ENCODE measurements at places on chromosomes 7 and 10.

DNA sequence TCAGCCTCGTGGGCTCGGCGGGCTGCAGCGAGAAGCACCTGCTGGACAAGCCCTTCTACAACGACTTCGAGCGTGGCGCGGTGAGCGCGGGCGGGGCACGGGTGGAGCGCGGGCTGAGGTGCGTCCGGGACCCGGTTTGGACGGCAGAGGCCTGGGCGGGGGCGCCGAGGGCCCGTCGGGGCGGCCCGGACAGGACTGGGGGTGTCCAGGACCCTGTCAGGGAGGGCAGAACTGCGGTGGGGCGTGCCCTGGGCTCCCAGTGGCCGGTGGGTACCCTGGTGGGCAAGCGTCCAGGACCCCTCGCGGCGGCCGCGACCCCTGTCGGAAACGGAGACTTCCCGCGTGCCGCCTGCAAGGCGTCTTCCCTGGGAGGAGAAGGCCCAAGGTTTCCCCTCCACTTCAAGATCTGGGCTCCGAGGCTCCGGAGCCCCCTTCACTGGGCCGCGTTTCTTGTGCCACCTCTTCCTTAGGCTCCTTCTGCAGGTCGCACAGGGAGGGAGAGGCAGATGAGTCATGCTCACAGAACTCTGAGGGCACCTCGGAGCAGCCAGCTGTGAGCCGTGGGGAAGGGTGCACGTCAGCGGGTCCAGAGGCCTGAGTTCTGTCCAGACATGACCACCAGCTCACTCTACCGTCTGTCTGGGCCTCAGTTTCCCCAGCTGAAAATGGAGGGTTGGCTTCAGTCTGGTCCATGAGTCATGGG is 485 bp downstream of the ALOX5 start:
- no peak for DNase-seq

DNA sequence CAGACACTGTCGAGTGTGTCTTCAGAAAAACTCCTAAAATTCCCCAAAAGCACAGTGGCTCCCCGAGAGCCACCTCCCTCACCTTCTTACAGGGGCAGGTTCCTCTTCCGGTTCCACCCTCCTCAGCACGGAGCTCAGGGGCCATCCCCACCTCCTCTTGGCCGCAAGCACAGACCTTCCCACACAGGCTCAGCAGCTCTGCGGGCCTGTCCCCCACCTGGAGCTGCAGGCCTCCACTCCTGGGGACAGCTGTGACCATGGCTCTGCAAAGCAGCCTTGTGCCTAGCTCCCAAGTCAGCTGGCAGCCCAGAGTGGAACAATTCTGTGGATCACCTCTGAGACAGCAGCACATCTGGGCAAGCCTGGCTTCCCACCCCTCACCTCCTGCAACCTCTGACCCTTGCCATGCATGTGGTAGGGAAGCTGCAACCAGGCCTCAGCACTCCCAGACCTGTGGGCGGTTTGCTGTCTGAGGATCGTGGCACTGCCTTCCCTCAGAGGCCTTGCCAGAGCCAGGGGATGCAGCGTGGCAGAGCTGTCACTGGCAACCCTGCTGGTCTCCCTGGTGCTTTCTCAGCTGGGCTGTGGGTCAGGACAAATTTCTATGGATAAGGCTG is 79.7 kb downstream of the ALOX5 start:
- DNase-seq: no peak

DNA sequence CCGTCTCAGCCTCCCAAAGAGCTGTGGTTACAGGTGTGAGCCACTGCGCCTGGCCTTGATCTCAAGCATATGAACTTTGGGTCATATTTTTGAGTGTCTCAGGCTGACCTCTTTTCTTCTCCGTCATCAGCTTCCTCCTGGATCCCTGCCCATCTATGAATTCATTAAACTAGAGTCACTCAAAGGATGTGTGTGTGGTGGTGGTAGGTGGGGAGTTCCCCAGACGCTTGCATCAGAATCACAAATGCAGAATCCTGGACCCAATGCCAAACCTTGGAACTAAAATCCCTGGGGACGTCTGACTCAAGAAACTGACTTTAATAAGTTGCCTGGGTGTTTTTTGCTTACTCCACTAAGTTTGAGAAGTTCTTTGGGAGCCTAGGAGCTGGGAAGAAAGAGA is 6.7 kb upstream of the CREB5 start:
- no peak for DNase-seq

DNA sequence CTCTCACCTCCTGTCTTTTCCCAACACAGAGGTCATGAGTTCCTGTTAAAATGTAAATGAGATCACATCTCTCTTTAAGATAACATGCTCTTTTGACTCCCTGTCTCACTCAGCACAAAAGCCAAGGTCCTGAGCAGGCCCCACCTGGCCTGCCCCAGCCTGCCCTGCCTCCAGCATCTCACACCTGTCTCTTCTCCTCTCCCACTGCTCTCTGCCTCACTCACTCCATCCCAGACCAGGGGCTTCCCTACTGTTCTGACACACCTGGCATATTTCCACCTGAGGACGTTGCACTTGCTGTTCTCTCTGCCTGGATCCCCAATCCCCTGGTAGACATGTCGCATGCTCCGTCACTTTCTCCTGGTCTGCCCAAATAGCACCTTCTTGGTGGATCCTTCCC is 285.0 kb upstream of the ZMIZ1 start:
- no peak for DNase-seq

DNA sequence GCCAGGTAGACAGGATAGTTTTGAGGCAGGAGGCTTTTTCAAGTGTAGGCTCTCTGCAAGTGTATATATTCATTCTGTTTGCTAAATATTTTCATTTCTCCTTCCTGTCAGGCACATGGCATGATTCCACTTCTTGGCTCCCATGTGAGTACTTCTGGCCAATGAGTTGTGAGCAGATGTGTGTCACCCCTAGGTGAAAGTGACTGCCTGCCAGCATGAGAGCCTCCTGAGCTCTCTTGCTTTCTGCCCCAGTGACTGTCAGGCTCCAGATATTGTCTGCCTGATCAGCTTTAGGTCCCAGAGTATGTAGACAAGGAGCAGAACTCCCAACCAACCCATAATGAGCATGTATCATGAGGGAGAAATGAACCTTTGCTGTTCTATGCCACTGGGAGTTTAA is 257.6 kb upstream of the NPY start:
- no peak for DNase-seq

DNA sequence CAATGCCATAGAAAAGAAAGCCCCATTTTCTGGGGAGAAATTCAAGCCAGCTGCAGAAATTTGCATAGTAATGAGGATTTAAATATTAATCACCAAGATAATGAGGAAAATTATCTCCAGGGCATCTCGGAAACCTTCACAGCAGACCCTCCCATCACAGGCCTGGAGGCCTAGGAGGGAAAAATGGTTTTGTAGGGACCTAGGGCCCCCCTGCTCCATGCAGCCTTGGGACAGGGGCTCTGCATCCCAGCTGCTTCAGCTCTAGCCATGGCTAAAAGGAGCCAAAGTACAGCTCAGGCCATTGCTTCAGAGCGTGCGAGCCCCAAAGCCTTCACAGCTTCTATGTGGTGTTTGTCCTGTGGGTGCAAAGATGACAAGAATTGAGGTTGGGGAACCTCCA is 46.6 kb upstream of the VOPP1 start:
- no peak for DNase-seq

GRCh38 chr7:52639981-52640380 is 395.5 kb upstream of the POM121L12 start:
- DNase-seq: no peak

GRCh38 chr7:128921866-128922440 is 11.4 kb upstream of the KCP start:
- DNase-seq: no peak

DNA sequence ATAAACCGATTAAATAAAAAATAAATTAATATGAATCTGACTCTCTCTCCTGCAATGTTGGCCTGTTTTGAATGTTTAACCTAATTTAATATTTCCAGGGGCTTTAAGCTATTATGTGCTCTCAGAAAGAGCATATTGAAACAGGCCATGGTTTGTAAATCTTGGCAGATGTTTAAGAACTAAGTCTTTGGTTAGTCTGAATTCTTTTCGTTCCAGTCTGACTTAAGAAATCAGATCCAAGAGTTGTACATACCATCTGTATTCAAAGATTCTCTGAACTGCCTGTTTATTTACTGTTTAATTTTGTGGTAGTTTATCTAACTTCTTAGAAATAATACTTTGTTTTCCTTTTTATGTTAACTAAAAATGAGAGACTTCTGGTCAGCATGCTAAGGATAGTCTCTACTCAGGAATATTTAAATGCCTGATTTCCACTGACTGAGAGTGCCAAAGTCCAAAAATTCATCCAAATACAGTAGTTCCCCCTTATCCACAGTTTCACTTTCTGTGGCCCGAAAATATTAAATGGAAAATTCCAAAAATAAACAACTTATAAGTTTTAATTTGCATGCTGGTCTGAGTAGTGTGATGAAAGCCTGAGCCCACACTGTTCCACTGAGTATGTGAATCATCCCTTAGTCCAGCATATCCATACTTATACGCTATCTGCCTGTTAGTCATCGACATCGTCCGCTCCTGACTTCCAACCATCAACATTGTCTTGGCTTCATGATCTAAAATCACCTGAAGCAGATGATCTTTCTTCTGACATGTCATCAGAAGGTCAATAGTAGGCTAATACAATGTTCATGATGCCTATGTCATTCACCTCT is 238.1 kb upstream of the CSTF2T start:
- no peak for DNase-seq

- no peak for DNase-seq
Measured at GRCh38 chr10:49844775-49845595, 82.9 kb upstream of the OGDHL start.

DNA sequence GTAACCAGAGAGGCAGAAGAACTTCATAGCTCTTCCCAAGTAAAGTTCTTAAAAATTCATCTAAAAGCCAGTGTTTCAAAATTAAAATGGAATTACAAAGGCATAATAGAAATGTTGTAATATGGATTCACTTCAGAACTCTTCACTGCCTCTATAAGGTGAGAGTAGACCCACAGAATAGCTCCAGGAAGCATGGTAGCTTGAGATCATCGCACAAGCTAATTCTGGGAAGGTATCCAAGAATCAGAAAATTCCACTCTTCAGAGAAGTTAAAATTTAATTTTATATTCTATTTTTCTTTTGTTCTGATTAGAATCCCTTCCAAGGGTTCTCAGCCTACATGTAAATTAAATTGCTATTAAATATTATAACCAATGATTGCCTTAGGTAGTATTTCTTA is 1.5 kb upstream of the DHX32 start:
- DNase-seq: no peak

DNA sequence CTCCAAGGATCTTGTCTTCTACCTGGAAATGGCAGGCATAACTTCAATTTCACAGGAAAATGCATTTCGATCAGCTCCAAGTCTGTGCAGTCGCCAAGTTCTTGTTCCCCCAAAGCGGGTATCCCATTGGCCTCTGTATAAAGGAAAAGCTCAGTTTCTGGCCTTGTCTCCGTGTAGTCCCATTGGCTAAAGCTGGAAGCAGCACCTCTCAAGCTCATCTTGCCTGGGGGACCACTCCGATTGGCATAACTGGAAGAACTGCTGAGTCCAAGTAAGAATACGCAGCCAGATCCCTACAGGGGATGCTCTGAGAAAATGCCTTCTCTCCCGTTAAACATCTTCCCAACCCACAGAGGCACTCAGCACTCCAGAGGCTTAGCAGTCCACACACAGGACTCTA is 205.2 kb downstream of the GFRA1 start:
- no peak for DNase-seq

GRCh38 chr7:142646386-142647140 is 102.7 kb upstream of the PRSS1 start:
- DNase-seq: no peak
